Fibroblast of lung (primary cell): ENCODE measurements at places on chromosomes 7 and 10. TPM values are rescaled to one million over a fixed set of nuclear protein-coding genes. Genes with fewer than 3 reads are reported as not detected.

Gene LRRN3
- total RNA-seq = 0.26 and 1.8 TPM in 2 replicates

Gene H2BK1
- total RNA-seq = not detected in 2 replicates

GRCh38 chr10:11448545-11449244 lies 162.8 kb downstream of the USP6NL start:
- DNase-seq = no peak

- no peak for DNase-seq
These were observed 5.6 kb upstream of the NSUN5 start for GRCh38 chr7:73314271-73314670.

- peak; percentile 32 for DNase-seq
These were observed 19.1 kb downstream of the ADAM8 start for GRCh38 chr10:133257489-133258065.

Gene MSANTD7
- total RNA-seq = 14.4 and 14.9 TPM in 2 replicates

GRCh38 chr7:71254751-71255150 lies 122.8 kb downstream of the GALNT17 start:
- DNase-seq = no peak
